Mesenchymal stem cell (in vitro differentiated cells and primary cell): ENCODE measurements at places on chromosomes 5 and 9.

- DNase-seq, result peak; percentile 26
Measured at GRCh38 chr9:124805186-124805585, 28.3 kb downstream of the OLFML2A start.

- peak; percentile 13 for DNase-seq
Measured at GRCh38 chr5:169649486-169649885, 12.4 kb downstream of the DOCK2 start.

DNA sequence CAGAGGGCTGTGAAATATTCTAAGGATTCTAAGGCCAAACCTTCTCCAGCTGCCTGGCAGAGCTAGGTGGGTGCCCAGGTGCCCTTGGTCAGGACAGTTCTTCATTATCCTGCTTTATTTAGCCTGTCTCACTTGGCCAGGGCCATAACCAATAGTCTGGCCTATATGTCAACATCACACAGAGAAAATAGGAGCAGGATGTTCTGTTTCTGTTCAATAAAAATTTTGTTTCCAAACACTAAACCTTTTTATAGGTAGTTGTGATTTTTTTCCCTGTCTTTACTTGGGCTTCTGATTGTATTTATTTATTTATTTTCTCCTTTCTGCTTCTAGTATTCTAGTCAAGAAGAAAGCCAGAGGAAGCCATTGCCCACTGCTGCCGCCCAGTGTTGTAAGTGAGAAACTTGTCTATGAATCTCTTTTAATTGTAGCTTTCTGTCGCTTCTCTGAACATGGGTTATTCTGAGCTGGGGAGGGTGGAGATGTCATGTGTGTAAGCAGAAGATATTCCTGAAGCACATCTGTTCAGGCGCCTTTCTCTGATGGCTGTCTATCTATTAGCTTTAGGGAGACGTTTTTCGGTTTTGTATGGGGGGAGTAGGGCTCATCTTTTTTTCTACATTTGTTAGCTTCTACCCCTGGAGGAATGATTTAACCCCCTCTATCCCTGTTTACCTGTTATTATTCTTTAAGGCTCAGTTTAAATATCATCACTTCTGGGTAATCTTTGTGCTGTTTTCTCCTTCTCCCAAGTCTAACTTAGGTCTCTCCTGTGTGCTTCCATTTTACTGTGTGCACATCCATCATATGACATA lies 97.1 kb downstream of the UNC13B start:
- peak; percentile 81 for DNase-seq

DNA sequence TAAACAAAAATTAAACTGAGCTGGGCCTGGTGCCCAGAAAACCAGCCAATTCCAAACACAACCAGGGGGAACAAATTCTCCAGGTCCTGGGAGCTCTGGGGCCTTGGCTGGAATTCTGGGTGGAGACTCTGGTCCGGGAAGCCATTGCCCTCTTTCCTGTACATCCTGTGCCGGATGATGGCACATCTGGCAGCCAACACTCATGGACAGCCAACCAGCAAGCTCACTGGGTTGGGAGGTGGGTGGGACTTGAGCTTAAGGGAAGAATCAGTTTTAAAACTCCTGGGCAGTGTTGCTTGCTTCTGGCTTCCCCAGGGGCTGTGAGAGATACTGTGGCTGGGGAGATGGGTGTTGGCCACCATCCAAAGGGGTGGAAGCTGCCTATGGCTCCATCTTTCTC lies 56.1 kb downstream of the PCDH1 start:
- DNase-seq, result no peak

DNA sequence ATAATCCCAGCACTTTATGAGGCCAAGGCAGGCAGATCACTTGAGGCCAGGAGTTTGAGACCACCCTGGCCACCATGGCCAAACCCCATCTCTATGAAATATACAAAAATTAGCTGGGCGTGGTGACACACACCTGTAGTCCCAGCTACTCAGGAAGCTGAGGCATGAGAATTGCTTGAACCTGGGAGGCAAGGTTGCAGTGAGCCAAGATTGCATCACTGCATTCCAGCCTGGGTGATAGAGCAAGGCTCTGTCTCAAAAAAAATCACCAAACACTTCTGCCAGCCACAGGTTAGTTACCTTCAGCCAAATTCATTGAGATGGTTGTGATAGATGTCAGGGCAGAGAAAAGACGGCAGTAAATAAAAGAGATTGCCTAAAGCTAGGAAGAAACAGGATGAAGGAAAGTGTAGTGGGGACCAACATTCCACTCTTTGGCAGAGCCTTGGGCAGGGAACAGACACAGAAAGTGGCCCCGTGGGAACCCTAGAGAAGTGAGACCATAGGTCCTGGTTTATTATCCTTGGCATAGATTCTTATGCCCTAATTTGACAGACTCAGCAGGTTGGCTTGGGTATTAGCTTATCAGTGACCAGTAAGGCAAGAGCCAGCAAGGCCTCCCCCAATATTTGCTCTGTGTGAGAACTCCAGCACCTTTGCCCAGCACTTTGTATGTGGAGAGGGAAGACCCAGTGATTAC lies 5.5 kb upstream of the CEP120 start:
- no peak for DNase-seq

DNA sequence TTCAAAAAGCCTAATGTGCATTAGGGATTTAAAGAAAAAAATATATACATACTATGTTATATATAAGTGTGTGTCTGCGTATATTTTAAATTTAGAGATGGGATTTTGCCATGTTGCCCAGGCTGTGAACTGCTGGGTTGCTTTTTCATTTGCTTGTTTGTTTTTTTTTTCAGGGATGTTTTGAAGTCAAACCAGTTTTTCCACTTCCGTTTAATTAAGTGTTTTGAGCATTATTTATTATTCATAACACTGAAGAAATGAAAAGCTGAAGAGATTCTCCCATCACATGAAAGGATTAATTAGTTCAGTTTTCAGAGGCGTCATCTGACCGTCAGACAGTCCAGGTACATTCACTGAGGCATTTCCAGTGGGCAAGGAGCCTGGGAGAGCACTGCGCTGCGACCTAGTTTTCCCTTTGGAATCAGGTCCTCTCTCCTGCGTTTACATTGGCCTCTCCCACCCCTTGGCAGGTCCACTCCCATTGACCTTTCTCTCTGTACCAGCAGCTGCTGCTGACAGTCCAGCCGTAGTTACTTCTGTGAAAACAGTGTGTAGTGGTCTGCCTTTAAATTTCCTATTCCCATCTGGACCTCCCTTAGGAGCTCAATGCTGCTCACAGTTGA lies 26.0 kb downstream of the ARRDC3 start:
- DNase-seq, result no peak

DNA sequence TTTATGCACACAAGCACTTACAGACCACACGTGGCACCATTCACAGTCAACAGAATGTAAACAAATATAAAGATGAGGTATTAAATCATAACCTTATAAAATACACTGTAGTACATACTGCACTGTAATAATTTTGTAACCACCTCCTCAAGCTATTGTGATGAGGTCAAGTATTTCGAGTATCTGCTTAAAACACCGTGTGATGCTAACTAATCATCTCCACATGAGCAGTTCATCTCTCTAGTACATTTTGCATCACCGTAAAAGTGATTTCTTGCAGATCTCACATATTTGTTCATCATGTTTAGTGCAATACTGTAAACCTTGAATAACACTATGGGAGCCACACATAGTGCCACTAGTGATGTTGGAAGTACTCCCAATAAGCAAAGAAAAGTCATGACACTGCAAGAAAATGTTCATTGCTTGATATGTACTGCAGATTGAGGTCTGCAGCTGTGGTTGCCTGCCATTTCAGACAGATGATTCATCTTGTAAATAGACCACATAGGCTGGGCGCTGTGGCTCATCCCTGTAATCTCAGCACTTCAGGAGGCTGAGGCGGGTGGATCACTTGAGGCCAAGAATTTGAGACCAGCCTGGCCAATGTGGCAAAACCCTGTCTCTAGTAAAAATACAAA lies 44.3 kb downstream of the FOXB2 start:
- DNase-seq, result peak; percentile 16

DNA sequence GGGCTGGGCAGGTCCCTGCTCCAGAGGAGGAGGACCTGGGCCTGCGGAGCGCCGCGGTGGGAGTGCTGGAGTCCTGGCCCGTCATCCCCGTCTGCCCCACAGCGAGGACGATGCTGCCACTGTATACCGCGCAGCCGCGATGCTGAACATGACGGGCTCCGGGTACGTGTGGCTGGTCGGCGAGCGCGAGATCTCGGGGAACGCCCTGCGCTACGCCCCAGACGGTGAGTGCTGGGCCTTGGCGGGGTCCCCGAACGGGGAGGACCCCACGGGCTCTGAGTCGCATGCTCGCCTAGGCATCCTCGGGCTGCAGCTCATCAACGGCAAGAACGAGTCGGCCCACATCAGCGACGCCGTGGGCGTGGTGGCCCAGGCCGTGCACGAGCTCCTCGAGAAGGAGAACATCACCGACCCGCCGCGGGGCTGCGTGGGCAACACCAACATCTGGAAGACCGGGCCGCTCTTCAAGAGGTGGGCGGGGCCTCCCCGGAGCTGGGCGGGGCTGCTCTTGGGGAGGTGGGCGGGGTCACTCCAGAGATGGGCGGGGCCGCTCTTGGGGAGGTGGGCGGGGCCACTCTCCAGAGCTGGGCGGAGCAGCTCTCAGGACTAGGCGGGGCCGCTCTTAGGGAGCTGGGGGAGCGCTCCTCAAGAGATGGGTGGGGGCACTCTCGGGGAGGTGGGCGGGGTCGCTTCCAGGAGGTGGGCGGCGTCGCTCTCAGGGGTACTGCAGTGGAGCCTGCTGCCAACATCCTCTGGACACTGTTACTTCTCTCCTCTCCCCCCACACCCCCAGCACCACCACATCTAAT lies 13.1 kb downstream of the LRRC26 start:
- peak; percentile 33 for DNase-seq

- no peak for DNase-seq
Measured at GRCh38 chr5:131316026-131316425, 52.2 kb downstream of the CDC42SE2 start.

DNA sequence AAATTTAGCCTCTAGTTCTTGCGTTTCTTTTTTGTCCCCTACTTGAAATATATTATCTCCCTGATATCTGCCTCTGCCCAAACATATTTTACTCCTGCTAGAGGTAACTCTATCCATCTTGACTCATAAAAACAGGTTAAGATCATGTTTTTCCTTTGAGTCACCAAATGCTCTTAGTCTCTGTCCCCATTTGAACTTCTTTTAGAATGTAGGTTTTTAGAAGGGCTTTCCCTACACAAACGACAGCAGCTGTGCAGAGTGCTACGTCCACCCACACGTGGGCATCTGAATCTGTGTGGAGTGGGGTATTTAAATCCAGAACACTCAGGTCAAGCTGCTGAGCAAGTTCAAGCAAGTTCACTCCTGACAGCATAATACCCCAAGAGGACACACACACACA lies 2.2 kb downstream of the HSD17B3 start:
- no peak for DNase-seq

DNA sequence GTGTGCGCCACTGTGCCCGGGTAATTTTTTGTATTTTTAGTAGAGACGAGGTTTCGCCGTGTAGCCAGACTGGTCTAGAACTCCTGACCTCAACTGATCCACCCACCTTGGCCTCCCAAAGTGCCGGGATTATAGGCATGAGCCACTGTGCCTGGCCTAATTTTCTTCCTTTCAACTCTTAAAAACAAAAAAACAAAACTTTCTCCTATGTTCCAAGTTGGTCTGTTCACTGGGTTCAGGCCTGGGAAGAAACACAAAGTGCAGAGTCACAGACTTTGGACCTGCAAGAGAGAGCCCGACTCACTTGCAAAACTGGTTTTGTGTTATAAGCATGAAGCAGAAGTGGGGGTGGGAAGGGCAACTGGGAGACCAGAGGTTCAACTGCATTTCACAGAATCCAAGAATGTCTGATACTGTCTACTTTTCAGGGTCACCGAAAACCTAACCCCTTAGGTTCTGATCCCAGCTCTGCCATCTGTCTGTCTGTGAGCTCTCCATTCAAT lies 5.2 kb upstream of the HDHD3 start:
- DNase-seq, result no peak

- DNase-seq, result no peak
Measured at GRCh38 chr5:177588413-177588909, 3.5 kb upstream of the TMED9 start.

DNA sequence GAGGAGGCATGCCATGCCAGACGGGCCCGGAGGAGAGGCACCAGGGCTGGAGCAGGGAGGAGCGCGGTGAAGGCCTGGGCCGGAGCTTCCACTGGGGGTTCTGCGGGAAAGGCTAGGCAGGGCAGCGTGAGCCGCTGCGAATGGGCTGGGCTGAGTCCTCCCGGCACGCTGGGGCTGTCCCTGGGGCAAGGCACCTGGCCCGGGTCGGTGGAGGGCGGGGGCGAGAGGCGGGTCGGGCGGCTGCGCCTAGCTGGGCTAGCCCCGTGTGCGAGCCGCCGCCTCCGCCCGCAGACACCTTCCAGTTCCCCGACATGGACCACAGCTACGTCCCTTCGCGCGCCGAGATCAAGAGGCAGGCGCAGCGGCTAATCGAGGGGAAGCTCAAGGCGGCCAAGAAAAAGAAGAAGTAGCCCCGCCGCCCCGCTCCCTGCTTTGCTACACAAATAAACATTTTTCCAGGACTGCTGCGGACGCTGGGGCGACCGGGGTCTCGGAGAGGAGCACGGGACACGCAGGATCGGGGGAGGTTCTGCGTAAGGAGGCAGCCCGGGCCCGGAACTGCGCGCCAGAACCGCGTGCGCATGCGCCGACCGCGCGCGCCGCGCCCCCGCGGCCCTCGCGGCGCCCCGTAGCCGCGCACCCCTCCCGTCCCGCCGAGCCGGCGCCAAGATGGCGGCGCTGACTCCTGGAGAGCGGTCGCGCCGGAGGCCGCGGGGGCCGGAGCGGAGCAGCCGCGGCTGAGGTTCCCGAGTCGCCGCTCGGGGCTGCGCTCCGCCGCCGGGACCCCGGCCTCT lies at the start of gene RABL6:
TSS of gene RABL6 (plus strand) at position 668 of the 794 bp plus-strand sequence. CDS start 249 bp downstream, outside the sequence.
- peak; percentile 71 for DNase-seq

DNA sequence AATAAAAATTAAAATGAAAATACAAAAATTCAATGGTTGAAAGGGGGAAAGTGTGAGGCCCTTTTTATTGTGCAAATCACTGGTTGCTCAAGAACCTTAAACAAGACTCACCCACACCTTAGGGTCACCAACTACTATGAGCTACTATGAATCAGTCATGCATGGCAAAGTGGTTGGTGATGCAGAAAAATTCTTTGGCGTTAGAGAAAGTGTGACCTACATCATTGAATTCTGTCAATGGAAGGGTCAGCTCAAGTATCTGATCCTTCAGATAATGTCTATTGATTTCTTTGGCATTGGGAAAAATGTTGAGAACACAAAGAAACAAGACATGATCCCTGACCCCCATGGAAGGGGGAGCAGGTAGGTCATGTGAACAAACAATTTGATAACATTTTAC lies 149.7 kb upstream of the ADCY2 start:
- no peak for DNase-seq
